ENCODE measurements at places on chromosomes 4 and X.

- DNase-seq, result no peak
These were observed 199.2 kb downstream of the DCTD start for GRCh38 chr4:182717788-182718583.

GRCh38 chrX:817759-818300 lies 187.2 kb downstream of the SHOX start:
- DNase-seq, result no peak

DNA sequence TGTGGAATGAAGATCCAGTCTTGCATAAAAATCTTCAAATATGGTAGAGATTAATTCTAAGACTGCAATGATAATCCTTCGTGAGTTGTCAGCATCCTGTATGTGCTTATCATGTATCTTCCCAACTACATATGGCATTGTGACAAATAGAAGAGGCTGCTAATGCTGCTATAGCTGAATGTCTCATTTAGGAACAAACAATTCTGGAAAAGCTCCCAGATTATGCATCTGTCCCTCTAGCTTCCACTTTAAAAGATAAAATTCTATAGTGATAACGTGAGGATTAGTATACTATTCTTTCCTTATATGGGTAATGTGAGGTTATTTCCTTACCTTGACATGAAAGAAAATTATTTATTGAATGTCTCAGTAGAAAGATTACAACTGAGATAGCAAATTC lies 930.9 kb downstream of the DMD start:
- no peak for DNase-seq

- no peak for DNase-seq
These were observed 530.5 kb downstream of the FAM133A start for GRCh38 chrX:94204524-94204923.

GRCh38 chr4:10734697-10735096 lies 50.1 kb upstream of the CLNK start:
- DNase-seq, result peak; percentile 32

DNA sequence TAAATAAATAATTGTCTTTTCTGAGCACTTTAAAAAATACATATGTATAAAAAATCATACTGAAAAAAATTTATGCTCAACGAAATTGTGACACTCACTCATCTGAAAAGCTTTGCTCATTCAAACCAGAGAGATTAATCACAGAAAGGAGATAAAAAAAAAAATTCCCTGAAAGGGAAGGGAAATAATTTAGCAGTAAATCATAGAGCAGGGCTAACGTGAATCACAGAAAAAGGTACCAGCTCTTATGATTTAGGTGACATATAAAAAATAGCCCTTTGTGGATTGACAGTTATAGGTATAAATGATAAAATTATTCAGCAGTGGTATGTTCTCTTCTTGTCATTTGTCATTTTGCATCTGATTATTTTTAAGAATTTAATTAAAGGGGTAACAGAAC lies 552.7 kb upstream of the TENM3 start:
- no peak for DNase-seq

GRCh38 chrX:31251336-31251735 lies 179.5 kb upstream of the FTHL17 start:
- no peak for DNase-seq

DNA sequence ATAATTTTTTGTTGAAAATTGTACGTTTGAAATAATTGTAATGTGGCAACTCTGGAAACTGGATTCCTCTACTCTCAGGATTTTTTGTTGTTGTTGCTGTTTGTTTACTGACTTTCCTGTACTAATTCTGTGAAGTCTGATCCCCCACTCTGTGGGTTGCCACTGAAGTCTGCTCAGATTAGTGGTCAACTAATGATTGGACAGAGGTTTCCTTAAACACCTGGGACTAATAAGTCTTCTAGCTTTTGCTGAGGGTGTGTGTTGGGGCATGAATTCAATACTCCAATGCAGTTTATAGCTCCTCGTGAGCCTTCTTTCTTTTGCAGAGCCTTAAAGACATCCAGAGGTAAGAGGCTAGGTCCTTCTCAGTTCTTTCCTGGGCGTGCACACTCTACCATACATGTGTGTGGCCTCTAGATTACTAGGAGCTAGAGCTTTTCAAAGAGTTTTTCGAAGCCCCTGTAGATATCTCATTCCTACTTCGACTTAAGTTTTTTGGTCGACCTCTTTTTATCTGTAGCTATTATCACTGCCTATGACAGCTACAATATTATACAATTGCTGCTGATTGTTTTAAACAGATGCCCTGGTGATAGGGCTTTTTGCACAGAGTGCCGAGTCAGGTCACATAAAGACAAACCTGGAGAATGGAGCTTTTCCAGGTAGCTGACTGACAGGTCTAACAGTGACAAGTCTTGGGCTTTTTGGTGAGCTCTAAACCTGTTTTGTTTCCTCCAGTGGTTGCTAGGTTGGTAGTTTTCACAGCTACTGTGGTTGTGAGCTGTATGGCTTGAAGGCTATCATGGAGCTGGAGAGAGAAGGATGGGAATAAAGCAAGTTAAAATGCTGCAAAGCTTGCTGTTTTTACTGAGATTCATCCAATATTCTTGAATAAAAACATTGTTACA lies 34.0 kb downstream of the BMP2K start:
- DNase-seq, result no peak

DNA sequence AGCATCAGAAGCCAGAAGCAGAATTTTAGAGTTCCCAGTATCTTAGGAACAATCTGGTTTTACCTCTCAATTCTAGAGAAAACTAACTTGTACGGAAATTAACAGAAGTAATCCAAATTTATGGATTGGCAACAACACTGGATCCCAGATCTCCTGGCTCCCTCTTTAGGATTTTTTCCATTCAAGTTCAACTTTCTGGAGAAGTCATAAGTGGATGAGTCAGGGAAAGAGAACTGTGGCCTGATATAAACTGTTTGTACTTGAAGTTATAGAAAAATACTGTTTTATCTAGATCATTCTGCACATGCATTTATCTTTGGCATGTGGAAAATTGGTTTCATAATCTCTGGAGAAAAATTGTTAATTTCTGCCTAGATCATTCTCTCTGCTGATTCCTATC lies 380.4 kb downstream of the PCDH7 start:
- DNase-seq, result no peak

DNA sequence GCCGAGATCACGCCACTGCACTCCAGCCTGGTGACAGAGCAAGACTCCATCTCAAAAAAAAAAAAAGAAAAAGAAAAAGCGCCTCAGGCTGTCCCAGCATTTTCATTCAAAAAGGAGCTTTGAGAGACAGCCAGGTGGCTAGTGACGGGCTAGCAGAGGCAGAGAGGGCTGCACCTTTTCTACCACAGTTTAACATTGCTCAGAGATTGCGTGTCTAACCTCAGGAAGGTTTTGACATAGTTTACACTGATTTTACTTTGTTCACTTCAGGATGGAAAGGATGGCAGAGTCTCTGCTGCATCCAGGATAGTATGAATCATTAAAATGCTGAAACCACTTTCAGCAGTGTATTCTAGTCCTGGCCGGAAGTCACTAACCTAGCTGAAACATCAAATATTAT lies 28.1 kb downstream of the ZFP42 start:
- DNase-seq, result no peak

- DNase-seq, result no peak
These were observed 22.4 kb downstream of the PRRG1 start for GRCh38 chrX:37371578-37371991.

DNA sequence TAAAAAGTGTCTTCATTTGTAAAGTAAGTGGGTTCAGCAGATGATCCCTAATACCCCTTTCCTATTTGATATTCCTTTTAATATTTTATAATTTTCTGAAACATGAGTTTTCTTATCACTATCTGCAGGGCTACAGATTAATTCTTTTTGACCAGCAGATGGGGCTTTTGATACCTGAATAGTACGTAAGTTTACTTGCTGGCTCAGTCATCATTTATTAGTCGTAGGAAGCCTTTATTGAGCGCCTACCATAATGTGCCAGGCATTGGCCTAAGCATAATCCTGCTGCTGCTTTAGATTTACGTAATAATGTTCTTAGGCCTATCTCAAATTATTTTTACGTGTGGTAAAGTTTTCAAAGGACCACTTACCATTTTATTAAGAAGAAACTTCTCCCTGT lies 33.1 kb downstream of the OSTC start:
- no peak for DNase-seq

DNA sequence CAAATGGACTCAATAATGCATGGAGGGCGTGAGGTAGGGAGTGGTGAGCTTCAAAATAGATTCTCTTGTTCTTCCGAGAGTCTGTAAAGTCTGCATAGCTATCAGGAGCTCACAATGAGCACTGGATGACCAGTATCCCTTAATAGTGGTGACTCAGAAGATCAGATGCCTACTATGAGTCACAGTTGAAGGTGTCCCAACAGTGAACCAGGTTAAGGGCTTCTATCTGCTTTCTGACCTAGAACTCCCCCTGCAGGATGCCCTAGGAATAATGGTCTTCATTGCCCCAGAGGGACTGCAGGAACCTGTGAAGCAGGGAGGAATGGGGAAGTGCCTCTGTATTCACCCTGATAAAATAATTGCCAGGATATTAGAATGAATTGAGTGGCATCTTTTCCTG lies 22.1 kb downstream of the DGKK start:
- DNase-seq, result peak; percentile 18

GRCh38 chr4:168908851-168909273 lies 101.2 kb downstream of the CBR4 start:
- no peak for DNase-seq

DNA sequence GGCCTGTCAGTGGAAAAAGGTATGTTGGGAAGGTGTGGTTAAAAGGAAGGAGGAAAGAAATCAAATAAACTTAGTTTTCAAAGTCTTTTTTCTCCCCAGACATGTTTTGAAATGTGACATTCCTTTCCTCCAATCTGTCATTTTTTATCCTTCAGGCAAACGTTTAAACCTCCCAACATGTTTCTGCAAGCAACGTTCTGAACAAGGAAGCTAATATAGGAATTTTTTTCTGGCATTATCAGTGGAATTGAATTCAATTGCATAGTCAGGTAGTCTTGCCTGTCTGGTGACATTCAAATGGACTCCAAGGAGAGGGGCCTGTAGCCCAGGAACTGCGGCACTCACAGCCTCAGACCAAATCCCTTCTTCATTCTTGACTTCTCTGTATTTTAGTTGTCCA lies 30.0 kb upstream of the RASSF6 start:
- no peak for DNase-seq

DNA sequence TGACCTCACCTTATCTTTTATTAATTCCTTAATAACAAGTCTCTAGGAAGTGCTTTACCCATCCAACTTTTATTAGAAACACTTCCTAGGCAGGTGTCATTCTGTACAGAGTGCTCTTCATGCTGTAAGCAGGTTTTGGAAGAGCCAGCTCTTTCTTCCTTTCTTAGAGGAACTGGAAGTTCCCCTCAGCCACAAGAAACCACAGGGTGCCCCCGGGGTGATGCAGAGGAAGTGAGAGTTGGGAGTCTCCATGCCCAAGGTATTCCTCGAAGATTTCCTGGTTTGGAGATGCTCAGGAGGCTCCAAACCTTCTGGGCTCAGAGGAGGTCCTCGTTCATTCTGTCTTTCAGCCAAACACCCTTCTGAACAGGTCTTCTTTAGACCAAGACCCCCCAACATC lies 83.8 kb downstream of the EGF start:
- DNase-seq, result no peak

GRCh38 chr4:139253713-139254112 lies 26.3 kb downstream of the MGARP start:
- DNase-seq, result no peak

- peak; percentile 72 for DNase-seq
These were observed 585 bp upstream of the SEC24D start for GRCh38 chr4:118836301-118837120.

GRCh38 chr4:4603592-4603991 lies 61.7 kb upstream of the STX18 start:
- DNase-seq, result no peak

GRCh38 chrX:41009850-41010846 lies 75.1 kb upstream of the USP9X start:
- DNase-seq, result peak; percentile 65

DNA sequence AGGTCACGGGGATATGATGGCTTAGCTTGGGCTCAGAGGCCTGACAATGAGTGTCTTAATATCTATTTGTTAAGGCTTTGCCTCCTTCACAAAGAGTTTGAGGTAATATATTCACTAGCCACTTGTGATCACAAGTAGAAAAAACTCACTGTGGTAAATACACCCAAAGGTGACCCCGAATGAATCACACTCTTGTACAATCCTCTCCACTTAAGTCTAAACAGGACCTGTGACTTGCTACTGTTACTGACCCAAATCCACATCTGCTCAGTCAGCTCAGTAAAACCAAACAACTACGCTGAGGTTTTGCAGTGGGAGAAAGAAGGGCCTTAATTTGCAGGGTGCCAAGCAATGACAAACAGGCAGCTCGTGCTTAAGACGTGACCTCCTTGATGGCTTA lies 223.8 kb upstream of the MAGEC2 start:
- DNase-seq, result no peak

DNA sequence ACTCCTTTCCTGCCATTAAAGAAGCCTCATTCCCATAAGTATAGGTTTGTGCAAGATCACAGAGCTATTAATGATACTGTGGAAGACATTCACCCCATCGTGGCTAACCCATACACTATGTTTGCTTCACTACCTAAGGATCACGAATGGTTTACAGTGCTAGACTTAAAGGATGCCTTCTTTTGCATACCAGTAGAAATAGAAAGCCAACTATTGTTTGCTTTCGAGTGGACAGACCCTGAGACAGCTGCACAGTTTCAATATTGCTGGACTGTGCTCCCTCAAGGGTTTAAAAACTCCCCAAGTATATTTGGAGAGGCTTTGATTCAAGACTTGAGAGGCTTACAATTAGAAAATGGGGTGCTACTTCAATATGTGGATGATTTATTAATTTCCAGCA lies 16.0 kb upstream of the PAPSS1 start:
- DNase-seq, result no peak

Data from activated CD4-positive, alpha-beta T cell treated with anti-CD3 and anti-CD28 coated beads for 36 hours (primary cell).